ENCODE measurements at places on chromosomes 1 and 21.
A peak's percentile ranks its signal among the peaks of the same experiment; 100 is the strongest.

- DNase-seq, result peak; percentile 49
These were observed 24.9 kb upstream of the CR1L start for GRCh38 chr1:207619871-207620542.

DNA sequence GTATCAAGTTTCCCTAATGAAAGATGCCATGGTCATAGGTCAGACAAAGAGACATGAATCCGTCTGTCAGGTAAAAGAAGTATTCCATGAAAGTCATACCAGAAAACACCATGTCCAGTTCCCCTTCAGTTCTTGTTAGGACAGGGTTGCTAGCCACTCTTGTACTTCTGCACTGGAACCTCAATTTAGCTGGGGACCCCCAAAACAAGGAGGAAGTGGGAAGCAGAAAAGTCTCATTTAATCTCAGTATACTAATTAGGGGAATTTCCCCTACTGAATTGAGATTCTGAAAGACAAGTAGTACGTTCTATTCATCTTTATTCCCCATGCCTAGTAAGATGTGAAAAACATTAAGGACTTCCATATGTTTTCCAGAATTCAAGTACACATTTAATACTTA lies 1289.9 kb upstream of the B3GALT2 start:
- DNase-seq, result no peak

DNA sequence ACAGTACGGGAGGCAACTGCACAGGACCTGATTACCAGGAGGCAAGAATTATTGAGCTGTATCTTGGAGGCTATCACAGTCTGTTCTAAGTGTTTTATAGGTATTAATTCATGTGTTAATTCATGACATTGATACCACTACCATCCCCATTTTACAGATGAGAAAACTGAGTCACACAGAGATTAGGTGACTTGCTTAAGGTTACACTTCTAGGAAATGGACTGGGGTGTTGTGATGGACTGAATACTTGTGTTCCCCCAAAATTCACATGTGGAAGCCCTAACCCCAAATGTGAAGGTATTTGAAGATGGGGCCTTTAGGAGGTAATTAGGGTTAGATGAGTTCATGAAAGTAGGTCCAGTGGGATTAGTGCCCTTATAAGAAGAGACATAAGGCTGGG lies 10.1 kb upstream of the TRIM63 start:
- DNase-seq, result no peak

- no peak for DNase-seq
These were observed 8.5 kb downstream of the MEF2D start for GRCh38 chr1:156492013-156492590.

DNA sequence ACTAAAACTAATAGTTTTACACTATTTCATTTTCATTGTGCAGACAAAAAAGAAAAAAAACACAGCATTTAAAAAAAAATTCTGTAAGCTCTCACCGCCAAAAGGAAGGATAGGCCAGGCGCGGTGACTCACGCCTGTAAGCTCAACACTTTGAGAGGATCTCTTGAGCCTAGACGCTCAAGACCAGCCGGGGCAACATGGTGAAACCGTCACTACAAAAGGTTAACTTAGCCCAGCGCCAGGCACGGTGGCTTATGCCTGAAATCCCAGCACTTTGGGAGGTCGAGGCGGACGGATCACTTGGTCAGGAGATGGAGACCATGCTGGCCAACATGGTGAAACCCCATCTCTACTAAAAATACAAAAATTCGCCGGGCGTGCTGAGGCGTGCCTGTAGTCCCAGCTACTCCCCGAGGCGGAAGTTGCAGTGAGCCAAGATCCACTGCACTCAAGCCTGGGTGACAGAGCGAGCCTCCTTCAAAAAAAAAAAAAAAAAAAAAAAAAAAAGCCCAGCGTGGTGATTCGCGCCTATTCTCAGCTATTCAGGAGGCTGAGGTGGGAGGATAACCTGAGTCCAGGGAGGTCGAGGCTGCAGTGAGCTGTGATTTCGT lies 14.3 kb upstream of the SPEN start:
- no peak for DNase-seq

DNA sequence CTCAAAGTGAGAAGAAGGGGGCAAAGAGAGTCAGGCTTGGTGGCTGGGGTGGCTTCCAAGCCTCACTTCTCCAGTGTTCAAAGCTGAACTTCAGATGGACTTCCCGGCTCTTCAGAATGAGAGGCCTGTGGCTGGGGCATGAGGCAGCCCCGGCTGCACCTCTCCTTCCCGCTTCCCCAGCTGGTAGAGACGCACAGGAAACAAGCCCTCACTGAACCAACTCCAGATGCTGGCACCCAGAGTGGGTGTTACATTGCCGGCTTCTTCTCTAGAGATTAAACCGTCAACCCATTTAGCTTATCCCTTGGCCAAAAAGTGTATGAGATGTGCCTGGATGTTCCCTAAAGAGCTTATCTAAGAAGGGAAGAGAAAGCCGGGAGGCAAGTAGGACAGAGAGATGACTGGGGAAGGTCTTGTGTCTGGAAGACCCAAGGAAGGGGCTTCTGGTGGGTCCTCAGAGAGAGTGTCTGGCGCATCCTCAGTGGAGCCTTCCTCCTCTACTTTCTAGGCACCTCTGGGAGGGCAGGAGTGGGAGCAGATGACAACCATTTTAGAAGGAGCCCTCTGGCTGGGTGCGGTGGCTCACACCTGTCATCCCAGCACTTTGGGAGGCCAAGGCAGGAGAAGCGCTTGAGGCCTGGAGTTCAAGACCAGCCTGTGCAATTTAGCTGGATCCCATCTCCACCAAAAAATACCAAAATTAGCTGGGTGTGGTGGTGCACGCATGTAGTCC lies 2.0 kb downstream of the ADAMTSL4 start:
- DNase-seq, result no peak

- DNase-seq, result no peak
These were observed 185.8 kb downstream of the NRIP1 start for GRCh38 chr21:14878971-14879370.

- no peak for DNase-seq
These were observed 28.3 kb upstream of the GORAB start for GRCh38 chr1:170503665-170504064.

DNA sequence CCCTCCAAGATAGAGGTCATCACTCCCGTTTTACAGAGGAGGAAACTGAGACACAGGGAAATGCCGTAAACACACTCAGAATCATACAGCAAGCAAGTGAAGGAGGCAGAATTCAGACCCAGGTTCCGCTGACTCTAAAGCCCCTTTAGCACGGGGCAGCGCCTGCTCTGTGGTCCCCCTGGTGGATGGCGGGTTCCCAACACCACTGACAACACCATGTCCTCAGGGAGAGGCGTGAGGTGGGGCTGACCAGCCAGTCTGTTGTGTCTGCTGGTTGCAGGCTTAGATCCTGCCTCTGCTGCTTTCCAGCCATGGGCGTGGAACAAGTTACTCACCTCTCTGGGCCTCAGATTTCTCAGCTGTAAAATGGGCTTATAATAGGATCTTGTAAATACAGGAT lies 617.3 kb downstream of the MATN1 start:
- no peak for DNase-seq

GRCh38 chr1:186978596-186979556 lies 150.1 kb downstream of the PLA2G4A start:
- DNase-seq, result no peak

GRCh38 chr21:39597595-39597994 lies 15.1 kb upstream of the B3GALT5 start:
- no peak for DNase-seq

- no peak for DNase-seq
These were observed 222.2 kb downstream of the C1orf94 start for GRCh38 chr1:34398916-34399275.

DNA sequence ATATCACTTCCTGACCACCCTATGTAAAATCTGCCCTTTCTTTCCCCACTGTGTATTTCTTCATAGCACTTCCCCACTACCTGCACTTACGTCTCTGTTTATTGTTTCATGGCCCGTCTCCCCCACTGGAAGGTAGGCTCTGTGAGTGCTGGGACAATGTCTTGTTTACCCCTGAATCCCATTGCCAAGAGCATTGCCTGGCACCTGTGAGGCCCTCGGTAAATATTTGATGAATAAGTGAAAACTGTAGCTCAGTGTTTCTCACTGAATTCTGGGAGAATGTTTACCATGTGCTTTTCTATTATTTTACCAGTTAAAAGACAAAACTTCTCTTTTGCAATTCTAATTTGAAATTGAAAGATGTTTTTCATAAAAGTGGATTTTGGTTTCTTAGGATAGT lies 11.8 kb downstream of the NFASC start:
- DNase-seq, result no peak

DNA sequence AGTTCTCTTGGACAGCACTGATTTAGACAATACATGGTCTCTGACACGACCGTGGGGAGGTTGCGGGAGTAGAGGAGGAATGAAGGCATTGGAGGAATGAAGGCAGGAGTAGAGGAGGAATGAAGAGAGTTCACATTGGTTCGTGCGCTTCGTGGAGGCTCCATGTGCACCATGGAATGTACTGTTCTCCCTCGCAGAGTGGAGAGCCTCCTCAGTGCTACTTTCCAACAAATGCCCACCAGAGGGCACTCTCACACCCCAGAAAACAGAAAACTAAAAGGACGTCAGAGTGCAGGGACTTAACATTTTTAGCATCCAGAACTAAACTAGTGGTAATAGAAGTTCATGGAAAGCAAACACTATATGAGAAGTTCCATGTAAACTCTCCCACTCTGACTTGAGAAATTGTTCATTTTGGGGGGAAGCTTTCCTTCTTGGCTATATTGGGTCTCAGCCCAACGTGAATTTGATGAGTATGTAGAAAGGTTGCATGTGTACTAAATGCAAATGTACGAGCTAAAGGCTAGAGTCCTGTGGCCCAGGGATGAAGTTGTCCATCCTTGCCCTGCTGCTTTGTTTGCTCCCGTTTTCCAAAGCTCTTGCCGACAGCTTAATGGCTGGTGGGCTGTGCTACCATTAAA lies 211.6 kb downstream of the LMX1A start:
- no peak for DNase-seq

DNA sequence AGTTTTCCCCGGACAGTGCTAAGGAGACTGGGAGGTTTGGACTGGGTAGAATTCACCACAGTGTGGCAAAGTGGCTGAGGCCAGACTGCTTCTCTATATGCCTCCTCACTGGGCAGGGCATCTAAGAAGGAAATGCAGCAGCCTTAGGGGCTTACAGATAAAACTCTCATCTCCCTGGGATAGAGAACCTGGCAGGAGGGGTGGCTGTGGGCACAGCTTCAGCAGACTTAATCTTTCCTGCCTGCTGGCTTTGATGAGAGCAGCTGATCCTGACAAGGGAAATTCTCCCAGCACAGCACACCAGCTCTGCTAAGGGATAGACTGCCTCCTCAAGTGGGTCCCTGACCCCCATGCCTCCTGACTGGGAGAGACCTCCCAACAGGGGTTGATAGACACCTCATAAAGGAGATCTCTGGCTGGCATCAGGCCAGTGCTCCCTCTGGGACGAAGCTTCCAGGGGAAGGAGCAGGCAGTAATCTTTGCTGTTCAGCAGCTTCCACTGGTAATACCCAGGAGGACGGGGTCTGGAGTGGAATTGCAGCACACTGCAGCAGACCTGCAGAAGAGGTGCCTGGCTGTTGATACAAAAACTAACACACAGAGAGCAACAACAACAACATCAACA lies 25.2 kb downstream of the KIFAP3 start:
- DNase-seq, result no peak

- no peak for DNase-seq
These were observed 7.7 kb upstream of the PTGFRN start for GRCh38 chr1:116902027-116902426.

DNA sequence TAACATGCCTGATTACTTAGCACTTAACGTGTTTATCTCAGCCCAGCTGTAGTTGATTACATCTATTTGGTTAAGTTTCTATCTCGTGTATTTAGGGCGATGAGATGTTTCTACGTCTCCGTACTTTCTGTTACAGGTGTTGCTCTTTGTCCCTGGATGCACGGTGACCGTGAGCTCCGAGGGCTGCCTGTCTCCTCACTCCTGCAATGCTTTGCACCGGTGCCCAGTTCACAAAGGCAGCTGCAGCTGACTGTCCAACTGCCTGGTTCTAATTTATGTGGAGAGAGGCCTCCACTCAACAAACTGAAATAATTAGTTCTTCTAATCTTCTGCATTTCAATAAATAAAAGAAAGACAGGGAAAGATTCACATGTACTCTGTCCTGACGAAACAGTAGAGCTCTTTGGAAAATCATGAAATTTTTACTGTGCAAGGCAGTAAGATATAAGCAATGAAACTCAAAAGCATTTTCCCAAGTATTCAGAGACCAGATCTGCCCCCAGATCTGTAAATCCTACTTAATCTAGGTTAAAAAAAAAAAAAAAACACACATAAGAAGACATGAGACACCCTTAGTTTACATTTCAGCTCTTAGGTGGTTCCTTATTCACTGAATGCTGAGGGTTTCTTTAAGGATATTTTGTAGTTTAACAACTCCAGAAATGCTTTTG lies 108.2 kb downstream of the TGFBR3 start:
- no peak for DNase-seq

DNA sequence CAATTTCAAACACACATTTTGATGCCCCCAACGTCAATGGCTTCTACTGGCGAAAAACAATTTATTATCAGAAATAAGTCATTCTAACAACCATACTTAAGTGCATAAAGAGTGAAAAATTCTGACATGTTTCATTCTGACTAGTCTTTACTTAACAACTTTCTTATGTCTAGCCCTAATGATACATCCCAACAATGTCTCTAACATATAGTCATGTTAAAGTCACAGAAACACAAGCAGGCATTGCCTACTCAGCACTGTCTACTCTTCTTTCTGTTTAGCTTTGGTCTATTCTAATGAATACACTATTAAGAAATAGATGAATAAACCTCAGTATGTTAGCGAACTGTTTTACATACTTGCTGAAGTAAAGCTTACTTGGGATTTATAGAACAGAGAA lies 105.8 kb upstream of the DUSP10 start:
- no peak for DNase-seq

- no peak for DNase-seq
These were observed 259.1 kb downstream of the CACNA1E start for GRCh38 chr1:181742426-181742825.

GRCh38 chr1:30140566-30140965 lies 582.8 kb downstream of the MATN1 start:
- DNase-seq, result no peak

GRCh38 chr1:86147755-86148154 lies 8.8 kb downstream of the COL24A1 start:
- no peak for DNase-seq

DNA sequence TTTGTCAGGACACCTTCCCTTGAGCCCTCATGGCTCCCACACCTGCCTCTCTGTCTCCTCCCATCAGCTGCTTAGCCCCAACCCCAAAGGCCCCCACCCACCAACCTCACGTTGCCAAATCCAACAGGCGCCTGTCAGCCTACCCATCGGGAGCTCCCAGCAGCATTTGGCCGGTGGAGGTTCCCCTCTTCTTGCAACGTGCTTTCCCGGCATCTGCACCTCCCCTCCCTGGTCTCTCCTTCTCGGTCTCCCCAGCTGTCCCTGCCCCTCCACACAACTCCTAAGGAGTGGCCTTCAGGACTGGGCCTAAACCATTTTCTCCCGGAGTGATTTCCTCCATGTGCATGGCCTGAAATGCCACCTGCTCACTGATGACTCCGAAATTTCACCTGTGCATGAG lies 71.9 kb downstream of the KLHDC7A start:
- DNase-seq, result no peak

DNA sequence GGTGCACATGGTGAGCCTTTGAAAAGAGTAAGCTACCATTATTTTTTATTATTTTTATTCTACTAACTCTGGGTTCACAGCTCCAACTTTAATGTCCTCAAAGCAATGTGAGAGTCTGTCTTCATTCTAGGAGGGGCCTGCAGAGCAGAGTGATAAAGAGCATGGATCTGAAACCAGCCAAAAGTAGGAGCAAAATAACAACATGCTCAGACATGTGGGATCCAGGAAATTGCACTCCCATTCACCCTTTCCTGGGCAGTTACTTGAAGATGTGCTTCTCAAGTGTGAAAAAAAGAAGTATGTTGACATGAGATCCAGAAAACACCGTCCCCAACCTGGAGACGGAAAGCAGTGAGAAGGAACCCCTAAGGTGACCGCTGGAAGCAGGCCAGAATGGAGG lies 8.7 kb upstream of the LIN28A start:
- DNase-seq, result no peak

All from NCI-H2081 treated with DMSO at 0.1 percent for 48 hours (cell line).